ENCODE measurements at places on chromosomes 5 and 9. TPM values are rescaled to one million over a fixed set of nuclear protein-coding genes. Genes with fewer than 3 reads are reported as not detected.

The FAM81B gene
- total RNA-seq, result not detected

The TMEM174 gene
- not detected for total RNA-seq

The IFNA2 gene
- total RNA-seq, result not detected

The TOR2A gene
- total RNA-seq, result 11.3 TPM

The AK6 gene
- total RNA-seq, result 21.0 TPM

The FGFR4 gene
- 4.1 TPM for total RNA-seq

The LRRC19 gene
- under 0.01 TPM for total RNA-seq

The OSTF1 gene
- total RNA-seq, result 9.4 TPM

The PLAC8L1 gene
- total RNA-seq, result not detected

The LCNL1 gene
- total RNA-seq, result 0.94 TPM

The CA9 gene
- total RNA-seq, result not detected

The SMIM33 gene
- not detected for total RNA-seq

The SLC27A6 gene
- total RNA-seq, result 0.94 TPM

The TLE4 gene
- 119 TPM for total RNA-seq

The NFIL3 gene
- total RNA-seq, result 28.5 TPM

The ITGA2 gene
- total RNA-seq, result 5.9 TPM

The GPX8 gene
- 0.63 TPM for total RNA-seq

The F2RL1 gene
- total RNA-seq, result 0.94 TPM

The NADK2 gene
- total RNA-seq, result 57.0 TPM

The CDH18 gene
- total RNA-seq, result 12.8 TPM

The NDUFS6 gene
- 7.2 TPM for total RNA-seq

All from parietal lobe (tissue), 2 donors.